Fibroblast of pulmonary artery (primary cell): ENCODE measurements at places on chromosomes 7 and 10.

GRCh38 chr10:61987951-61988379, 86.5 kb downstream of the ARID5B start:
- no peak for DNase-seq

DNA sequence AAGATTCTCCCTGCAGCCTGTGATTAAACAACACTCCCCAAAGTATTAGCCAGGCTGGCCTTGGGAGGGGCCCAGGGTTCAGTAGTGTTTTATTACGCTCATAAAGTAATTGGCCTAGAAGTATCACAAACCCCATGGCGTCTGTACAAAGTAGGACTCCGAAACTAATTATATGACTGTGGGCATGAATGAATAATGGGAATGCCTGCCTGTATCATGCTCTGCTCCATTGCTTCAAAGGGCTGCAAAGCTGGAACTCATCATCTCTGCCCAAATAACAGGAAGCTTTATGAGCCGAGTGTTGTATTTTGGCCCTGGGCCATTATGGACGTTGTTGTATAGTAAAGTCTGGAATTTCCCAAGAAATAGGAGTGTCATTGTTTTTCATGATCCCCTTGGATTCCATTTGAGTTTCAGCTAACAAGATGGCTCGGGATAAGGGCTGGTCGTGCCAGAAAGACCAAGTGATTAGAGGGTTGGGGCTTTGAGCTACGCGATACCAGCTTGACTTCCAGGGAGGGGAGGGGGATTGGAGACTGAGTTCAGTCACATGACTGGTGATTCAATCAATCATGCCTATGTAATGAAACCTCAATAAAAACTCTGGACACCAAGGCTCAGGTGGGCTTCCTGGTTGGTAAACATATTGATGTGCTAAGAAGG, 65.3 kb upstream of the NPTX2 start:
- no peak for DNase-seq

GRCh38 chr10:69866246-69866687, 64.6 kb downstream of the COL13A1 start:
- DNase-seq = no peak

- no peak for DNase-seq
These were observed 1.3 kb upstream of the CLDN4 start for GRCh38 chr7:73829505-73829904.

GRCh38 chr7:102286237-102287110, at the start of gene SH2B2:
TSS of gene SH2B2 (plus strand) at chr7:102286868. CDS start at chr7:102300551, 13,683 bp downstream.
- DNase-seq = peak; percentile 78

GRCh38 chr10:87623191-87623590, 36.5 kb upstream of the PAPSS2 start:
- no peak for DNase-seq

- DNase-seq = no peak
These were observed 834 bp downstream of the CDH23 start for GRCh38 chr10:71397296-71398212.

- DNase-seq = no peak
These were observed 9.2 kb downstream of the TNPO3 start for GRCh38 chr7:129045682-129046081.

DNA sequence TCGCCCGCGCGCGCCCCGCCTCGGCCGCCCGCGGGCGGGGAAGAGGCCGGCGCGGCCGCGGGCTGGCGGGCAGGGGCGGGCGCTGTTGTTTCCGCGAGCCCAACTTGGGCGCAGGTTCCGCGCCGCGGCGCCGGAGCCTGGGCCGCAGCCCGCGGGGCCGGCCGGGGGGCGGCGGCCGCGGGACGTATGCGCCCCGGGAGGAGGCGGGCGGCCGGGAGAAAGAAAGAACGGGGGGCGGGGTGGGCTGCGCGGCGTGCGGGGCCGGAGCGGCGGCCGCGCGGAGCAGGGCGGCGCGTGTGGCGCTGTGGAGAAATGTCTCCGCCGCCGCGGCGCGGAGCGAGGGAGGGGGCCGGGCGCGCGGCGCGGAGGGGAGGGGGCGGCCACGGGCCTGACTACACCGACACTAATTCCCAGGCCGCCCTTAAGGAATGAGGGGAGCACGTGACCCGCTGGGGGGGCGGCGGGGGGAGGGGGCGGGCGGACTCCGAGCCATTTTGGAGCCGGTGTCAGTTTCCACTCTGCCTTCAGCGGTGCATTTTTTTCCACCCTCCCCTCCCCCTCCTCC, at the start of gene BMI1:
Gene BMI1, plus strand, starts transcription at position 509 of the 565 bp plus-strand sequence. CDS start 5,351 bp downstream, outside the sequence.
- peak; percentile 80 for DNase-seq

DNA sequence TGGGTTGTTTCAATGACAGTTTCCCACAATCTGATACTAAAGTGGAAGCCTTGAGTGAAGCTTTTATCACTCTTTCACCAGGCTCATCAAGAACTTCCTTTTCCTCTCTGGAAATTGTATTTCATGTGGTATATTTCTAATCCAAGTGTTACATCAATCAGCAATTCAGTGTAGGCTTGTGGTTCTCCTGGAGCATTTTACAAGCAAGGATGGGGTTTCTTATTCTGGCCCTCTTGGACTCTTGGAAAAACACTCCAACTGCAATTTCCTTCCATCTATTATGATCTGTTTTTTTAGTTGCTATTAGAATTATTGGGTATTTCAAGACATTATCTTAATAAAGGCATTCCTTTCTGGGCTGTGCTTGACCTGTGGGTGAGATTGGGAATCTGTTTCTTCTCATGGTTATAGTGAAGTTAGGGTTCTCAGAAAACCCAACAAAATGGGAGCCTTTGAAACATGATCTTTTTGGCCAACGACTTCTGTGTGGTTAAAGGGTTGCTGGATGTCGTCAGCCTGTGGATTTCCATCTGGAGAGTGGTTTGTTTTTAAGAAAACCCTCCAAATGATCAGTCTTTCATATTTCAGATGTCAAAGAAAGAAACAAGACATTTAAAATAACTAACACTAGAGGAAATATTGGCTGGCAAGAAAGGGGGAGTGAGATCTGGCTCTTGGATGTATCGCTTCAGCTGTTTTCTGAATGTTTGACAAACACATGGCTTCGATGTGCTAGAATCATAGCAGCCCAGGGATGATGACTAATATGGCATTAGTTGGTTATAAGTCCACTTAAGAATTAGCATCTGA, 540.2 kb downstream of the LRMDA start:
- peak; percentile 19 for DNase-seq
